Activated gamma-delta T cell (primary cell): ENCODE measurements at places on chromosomes 6 and 20.

GRCh38 chr20:58514321-58515232 lies 622 bp downstream of the APCDD1L start:
- DNase-seq: no peak

DNA sequence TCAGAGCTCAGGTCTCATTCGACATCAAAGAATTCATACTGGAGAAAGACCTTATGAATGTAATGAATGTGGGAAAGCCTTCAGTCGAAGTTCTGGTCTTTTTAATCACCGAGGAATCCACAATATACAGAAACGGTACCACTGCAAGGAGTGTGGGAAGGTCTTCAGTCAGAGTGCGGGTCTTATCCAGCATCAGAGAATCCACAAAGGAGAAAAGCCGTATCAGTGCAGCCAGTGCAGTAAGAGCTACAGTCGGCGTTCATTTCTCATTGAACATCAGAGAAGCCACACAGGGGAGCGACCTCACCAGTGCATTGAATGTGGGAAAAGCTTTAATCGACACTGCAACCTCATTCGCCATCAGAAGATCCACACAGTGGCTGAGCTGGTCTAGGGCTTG lies 7.7 kb downstream of the ZSCAN9 start:
- no peak for DNase-seq

DNA sequence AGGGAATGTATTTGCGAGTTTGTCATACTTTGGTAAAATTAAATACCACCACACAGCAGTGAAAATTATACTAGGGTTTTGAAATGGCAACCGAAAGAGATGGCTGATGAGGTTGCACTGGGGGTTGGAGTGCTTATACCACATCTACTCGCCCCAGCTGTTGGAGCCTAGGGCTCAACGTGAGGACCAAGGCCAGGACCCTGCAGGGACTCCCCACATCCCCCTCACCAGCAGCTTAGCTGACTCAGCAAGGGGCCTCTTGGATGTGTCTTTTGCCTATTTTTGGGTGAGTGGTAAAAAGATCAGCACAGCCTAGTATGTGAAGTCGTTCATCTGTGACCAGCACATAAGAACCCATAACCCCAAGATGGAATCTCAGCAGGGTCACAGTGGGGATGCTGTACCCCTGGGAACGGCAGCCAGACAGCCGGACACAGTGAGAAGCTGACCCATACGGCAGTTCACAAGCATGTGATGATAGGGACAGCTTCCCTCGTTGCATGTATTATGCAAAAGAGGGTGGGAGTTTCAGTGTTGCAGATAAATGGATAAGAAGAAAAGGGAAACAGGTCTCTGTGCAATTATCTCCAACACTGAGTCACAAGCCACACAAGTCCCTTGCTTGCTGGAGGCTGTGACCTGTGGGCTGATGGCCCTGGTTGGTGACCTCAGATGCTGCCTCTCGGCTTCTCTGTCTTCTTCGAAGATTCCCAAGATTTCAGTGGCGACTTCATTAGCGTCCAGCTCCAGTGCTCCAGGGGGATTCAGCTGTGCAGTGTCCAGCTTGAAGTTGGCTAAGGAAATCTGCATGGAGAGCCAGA lies 20.9 kb upstream of the SPO11 start:
- no peak for DNase-seq

- no peak for DNase-seq
Observed at GRCh38 chr20:39897058-39897457, 792.0 kb downstream of the MAFB start.

GRCh38 chr20:59429396-59429795 lies 129.0 kb downstream of the EDN3 start:
- no peak for DNase-seq

- no peak for DNase-seq
Observed at GRCh38 chr6:155078331-155078745, 83.2 kb downstream of the TIAM2 start.

GRCh38 chr6:73655341-73655917 lies 1.6 kb upstream of the SLC17A5 start:
- no peak for DNase-seq

GRCh38 chr6:64679416-64679815 lies 1027.6 kb downstream of the EYS start:
- no peak for DNase-seq

GRCh38 chr6:117265410-117266256 lies at the start of gene VGLL2:
TSS of gene VGLL2 (plus strand) at chr6:117265558. CDS start at chr6:117265764, 206 bp downstream.
- DNase-seq: no peak

GRCh38 chr6:2958776-2959175 lies 12.6 kb downstream of the SERPINB6 start:
- DNase-seq: no peak

GRCh38 chr6:91045161-91045560 lies 458.3 kb upstream of the MAP3K7 start:
- no peak for DNase-seq

DNA sequence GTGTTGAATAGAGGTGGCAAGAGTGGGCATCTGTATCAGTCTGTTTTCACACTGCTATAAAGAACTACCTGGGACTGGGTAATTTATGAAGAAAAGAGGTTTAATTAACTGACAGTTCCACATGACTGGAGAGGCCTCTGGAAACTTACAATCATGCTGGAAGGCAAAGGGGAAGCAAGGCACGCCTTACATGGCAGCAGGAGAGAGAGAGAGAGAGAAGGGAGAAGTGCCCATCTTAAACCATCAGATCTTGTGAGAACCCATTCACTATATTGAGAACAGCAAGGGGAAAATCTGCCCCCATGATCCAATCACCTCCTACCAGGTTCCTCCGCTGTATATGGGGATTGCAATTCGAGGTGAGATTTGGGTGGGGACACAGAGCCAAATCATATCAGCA lies 18.6 kb upstream of the PPP1R14C start:
- DNase-seq: no peak
